Stimulated activated CD8-positive, alpha-beta memory T cell treated with anti-CD3 and anti-CD28 coated beads, Interleukin-2, amount 100 ng/mL, for 48 hours (primary cell): ENCODE measurements at places on chromosomes 12 and 14.
A peak's percentile ranks its signal among the peaks of the same experiment; 100 is the strongest.

DNA sequence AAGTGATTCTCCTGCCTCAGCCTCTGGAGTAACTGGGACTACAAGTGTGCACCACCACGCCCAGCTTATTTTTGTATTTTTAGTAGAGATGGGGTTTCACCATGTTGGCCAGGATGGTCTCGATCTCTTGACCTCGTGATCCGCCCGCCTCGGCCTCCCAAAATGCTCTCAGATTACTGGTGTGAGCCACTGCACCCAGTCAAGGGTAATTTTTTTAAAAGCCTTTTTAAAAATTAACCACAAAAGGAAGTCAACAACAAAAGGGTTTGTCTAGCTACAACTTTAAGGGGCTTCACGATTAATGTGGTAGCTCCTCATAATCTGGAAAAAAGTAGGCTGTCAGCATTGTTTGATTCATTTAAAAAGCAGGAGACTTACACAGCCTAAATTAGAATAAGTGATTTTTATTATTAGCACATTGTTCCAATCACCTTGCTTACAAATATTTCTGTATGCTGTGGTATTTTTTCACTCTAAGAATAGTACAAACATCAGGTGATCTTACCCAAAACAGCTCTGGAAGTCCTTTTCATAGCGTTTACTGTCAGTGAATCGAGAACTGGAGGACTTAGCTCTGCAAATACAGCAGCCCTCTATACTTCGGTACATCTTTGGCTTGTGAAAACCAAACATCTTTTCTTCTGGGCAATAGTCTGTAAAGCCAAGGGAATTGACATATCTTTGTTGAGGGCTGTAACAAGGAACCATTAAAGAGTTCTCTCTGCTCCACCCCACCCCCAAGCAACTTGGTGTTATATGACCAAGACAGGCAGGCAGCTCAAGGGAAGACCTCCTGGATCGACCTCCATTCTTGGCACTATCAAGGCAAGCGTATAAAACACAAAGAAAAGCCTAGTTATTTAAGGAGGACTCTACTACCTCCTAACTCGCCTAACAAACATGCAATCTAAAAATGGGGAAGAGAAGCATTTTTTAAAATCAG is 28.1 kb downstream of the SINHCAF start:
- DNase-seq = no peak

- no peak for DNase-seq
Observed at GRCh38 chr14:104119488-104120251, 18.7 kb upstream of the KIF26A start.

DNA sequence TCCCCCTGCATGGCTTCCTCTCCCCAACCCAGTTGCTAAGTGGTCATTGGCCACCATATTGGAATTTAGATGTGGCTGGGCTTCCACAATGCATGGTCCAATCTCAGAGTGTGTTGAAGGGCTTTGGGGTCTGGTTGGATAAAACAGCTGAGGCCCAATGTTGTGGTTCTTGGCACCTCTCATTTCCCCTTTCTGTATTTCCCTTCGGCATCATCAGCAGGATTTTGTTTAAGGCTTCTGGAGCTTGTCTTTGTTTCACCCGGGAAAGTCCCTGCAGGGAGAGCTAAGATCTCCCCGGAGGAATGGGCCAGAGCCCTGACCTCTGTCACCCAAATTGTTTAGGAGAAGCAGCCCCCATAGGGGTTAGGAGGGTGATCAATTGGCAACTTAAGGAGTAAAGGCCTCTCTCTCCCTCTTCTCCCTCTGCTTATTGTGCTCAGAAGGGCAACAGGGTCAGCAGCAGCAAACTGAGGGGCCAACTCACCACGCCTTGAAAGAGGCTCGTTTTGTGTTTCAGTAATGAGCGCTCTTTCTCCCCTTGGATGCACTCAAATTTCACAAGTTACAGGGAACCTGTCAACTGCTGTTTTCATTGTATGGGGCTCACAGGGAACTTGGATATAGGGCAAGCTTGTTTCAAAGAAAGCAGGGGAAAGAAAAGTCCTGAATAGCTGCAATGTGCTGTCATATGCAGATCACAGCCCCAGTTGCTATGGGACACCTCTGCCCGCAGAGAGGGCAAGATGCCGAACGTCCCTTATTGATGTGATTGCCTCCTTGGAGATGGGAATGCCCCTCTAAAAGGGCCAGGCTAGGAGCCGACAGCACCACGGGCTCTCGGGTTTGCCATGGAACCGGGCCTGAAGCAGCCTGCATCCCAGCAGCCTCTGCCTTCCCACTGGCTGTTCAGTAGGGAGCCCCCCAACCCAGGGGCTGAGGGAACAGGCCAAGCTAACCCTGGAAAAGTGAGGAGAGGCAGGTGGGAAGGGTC is 223.7 kb downstream of the ZFP36L1 start:
- DNase-seq = no peak

DNA sequence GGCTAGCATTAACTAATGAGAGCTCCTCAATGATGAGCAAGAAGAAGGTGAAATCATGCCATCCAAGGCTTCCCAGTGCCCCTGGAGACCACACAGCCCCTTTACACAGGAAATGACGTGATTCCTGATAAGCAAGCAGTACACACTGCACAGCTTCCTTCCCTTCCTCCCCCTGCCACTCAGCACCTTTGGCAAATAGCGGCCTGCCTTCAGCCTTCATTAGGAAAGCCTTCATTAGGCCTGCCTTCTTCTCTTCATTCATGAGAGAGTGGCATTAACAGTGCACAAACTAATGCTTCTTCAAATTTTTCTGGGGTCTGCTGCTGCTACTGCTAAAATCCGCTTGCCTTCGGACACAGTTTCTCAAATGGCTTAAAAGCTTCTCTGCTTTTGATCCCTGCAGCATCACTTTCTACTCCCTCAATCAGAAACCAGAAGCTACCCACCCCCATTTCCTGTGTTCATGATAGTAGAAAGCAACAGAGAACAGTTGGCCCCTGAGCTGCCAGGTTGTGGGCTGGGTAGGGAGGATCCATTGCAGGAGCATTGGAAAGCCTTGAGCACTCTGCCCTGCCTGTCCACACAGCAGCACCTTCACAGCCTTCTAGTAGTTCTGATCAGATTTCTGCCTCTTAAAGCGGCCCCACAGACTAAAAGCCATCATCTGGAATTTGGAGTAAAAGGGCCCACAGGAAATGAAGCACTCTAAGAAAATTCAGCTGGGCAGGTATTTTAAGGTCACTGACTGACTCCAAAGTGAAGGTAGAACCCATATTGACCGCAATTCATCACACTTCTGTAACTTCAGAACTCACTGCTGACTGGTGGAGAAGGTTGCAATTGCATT is 103.8 kb upstream of the ETV6 start:
- peak; percentile 15 for DNase-seq

DNA sequence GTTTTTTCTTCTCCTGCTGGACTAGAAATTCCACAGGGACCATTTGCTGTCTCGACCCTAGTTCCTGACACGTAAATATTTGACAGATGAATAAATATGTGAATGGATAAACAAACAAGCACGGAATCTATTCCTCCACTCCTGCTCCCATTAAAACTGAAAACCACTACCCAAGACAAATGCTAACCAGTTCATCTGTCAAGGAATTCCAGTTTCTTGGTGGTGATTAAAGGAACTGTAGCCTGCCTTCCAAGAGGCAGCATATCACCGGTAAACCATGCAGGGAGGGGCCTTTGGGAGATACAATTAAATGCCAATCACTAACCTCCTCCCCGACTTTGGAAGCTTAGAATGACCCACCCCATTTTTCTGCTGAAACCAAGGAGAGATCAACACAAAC is 95.4 kb downstream of the TTC7B start:
- DNase-seq = no peak

DNA sequence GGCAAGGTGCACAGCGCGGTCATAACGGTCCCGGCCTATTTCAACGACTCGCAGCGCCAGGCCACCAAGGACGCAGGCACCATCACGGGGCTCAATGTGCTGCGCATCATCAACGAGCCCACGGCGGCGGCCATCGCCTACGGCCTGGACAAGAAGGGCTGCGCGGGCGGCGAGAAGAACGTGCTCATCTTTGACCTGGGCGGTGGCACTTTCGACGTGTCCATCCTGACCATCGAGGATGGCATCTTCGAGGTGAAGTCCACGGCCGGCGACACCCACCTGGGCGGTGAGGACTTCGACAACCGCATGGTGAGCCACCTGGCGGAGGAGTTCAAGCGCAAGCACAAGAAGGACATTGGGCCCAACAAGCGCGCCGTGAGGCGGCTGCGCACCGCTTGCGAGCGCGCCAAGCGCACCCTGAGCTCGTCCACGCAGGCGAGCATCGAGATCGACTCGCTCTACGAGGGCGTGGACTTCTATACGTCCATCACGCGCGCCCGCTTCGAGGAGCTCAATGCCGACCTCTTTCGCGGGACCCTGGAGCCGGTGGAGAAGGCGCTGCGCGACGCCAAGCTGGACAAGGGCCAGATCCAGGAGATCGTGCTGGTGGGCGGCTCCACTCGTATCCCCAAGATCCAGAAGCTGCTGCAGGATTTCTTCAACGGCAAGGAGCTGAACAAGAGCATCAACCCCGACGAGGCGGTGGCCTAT is 875 bp downstream of the HSPA2 start:
- DNase-seq = no peak

GRCh38 chr14:65290830-65291229 is 121.7 kb upstream of the FUT8 start:
- DNase-seq = no peak

- DNase-seq = no peak
Observed at GRCh38 chr12:108697905-108698304, 33.4 kb downstream of the CORO1C start.

DNA sequence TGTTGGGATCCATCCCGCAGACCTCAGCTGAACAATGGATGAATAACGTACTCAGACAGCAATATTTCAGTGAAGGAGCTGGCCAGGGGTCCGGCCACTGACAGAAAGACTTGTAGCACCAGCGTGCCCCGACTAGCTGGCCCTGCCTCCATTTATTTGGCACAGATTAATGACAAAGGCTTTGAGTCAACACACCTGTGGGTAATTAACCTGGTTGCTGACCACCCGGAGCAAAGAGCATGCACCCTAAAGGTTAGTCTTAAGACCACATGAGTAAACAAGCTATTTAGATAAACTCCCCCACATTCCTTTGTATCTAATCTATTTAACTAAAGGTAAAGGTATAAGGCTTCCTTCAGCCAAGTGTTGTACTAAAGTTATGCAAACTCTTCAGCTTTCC is 868.6 kb downstream of the LRFN5 start:
- DNase-seq = no peak

- DNase-seq = no peak
Observed at GRCh38 chr12:114499338-114499737, 93.4 kb upstream of the TBX5 start.

DNA sequence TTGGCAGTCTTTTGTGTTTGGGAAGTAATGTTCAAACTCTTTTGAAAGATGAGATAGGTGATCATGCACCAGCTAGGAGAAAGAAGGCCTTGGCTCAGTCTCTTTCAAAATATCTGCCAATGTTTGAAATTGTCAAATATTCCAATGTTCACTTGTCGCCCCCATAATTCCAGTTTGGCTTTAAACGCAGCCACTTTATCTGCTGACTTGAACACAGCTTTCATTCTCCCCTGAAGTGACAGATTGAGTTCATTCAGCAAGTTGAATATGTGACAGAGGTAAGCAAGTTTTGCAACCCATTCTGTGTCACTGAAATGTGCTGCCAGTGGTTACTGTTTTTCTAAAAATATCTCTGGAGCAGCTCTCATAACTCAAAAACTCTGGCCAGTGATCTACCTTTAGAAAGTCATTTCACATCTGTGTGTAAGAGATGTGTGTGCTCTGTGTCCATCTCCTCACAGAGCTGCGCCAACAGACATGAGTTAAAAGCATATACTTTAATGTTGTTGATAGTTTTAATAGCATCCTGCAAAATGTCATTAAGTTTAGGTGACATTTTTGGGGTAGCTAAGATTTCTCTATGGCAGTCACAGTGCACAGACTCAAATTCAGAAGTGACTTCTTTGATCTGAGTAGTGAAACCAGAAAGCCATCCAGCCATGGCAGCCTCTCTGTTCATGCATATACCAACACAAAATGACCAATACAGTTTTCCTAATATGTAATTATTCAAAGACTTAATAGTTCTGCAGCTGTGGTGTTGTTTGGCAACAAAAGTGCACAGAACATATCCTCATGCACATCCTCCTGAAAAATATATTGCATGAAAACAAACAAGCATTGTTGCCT is 614.3 kb upstream of the MIS18BP1 start:
- no peak for DNase-seq

GRCh38 chr12:49864798-49865090 is 21.8 kb upstream of the BCDIN3D start:
- DNase-seq = no peak

- no peak for DNase-seq
Observed at GRCh38 chr12:58966939-58967338, 46.6 kb upstream of the LRIG3 start.

DNA sequence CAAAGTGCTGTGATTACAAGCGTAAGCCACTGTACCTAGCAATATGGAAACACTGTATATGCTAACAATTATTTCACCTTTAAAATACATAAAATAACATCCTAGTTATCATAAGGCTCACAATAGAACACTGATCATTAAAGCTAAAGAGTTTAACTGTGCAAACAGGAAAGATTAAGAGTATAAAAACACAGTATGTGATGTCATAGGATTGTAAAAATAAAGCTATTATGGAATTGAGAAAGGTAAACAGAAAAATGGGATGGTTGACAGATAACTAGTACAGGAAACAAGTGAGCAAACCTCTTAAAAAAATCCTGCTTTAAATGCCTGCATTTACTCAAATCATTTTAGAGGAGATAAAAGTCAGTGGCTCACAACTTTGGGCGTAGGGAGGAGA is 10.8 kb upstream of the IPO8 start:
- no peak for DNase-seq

DNA sequence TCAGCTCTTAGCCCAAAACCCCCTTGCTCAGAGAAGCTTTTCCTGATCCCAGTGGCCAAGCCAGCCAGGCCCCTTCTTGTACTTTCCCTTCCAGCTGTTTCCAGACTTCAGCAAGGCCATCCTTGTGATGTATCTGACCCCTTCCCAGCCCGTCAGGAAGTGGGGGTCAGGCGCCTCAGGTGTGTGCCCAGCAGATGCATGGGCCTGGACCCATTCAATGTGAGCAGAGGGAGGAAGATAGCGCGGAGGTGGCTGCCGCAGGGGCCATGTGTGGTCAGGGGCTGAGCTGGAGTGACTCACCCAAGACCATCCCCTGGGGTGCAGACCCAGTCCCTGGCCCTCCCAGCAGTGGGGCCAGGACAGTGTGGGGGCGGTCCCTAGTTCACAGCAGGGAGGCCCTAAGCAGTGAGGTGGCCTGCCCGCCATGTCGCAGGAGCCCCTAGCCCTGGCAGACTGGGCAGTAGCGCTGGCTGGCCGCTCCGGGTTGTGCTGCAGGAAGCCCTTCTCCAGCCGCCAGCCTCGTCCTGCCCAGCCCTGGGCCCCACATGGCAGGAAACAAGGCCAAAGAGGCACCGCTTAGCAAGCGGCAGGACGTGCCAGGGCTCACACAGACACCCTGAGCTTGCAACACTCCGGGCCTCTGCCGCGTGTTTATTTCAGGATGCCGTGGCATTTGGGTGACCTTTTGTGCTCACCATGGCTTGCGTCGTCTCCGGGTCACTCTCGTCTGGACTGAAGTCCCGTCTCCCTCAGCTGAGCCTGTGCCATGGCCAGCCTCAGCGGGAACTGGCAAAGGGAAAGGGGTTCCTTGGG is 12.0 kb downstream of the ADSS1 start:
- no peak for DNase-seq

GRCh38 chr12:17680220-17680619 is 409.8 kb downstream of the RERGL start:
- DNase-seq = no peak
